Activated naive CD4-positive, alpha-beta T cell (primary cell): ENCODE measurements at places on chromosomes 4 and X.

DNA sequence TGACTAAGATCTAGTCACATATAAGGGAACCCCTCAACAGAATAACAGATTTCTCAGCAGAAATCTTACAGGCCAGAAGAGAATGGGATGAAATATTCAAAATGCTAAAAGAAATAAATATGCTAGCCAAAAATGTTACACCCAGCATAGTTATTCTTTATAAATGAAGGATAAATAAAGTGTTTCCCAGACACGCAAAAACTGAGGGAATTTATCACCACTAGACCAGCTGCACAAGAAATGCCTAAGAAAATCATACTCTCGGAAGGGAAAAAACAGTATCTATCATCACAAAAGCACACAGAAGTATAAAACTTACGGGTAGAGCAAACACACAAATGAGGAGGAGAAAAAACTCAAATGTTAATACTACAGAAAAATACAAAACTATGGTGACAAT, 162.1 kb downstream of the HHIP start:
- no peak for DNase-seq

GRCh38 chrX:18666614-18667013, 5.3 kb downstream of the RS1 start:
- DNase-seq: no peak

DNA sequence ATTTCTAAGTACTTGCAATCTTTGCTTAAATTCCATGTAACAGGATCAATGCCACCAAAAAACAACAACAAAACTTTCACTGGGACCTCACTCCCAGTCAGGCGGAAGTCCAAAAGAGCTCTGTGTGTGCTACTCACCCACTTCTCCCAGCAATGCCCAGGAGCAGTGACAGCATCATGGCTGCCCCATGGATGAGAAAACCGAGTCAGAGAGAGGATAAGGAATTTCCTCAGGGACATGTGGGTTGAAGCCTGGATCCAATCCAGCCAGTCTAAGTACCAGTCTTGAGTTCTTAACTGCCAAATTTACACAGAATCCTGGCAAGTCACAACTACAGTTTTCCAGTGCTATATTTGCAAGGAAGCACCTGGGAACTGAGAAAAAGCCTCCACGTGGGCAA, 64.5 kb downstream of the STX18 start:
- no peak for DNase-seq

DNA sequence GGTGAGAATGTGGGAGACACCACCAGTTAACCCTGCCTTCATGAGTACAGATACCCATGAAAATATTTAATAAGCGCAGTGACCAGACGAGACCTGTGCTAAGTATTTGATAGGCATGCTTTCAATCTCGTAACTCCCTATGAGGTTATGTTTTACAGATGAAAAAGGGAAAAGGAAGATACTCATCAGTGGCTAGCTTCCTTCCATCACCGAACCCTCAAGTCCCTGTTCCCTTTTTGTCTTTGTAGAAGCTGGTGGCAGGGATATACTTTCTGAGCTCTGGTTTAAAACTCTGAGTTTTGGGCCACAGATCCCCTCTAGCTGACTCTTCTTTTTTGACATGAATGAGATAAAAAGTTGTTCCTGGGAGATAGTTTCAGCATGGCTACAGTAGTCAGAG, 26.3 kb downstream of the AFF1 start:
- DNase-seq: no peak

GRCh38 chr4:121139533-121140222, 24.4 kb downstream of the TNIP3 start:
- no peak for DNase-seq

GRCh38 chr4:109248322-109248900, 54.0 kb downstream of the COL25A1 start:
- no peak for DNase-seq

DNA sequence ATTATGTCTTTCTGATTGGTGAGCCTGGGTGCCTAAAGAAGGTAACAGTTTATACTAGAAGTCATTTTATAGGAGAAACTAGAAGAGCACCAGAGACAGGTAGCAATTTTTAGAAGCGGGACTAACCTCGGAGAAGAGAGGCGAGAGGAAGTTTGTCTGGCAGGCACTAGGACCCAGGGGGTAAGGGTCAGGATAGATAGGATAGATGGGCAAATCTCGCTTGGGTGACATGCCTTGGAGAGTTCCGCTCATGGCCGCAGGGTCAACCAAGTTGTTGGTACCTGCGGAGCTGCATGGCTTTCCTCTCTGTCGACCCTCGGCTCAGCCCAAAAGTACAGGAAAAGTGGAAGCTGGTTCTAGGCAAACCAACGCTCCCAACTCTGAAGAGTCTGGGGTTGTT, 11.3 kb downstream of the PI4K2B start:
- DNase-seq: no peak

- no peak for DNase-seq
Observed at GRCh38 chr4:174222266-174222872, 61.1 kb downstream of the FBXO8 start.

GRCh38 chr4:2743518-2744445, 12.4 kb downstream of the TNIP2 start:
- no peak for DNase-seq

DNA sequence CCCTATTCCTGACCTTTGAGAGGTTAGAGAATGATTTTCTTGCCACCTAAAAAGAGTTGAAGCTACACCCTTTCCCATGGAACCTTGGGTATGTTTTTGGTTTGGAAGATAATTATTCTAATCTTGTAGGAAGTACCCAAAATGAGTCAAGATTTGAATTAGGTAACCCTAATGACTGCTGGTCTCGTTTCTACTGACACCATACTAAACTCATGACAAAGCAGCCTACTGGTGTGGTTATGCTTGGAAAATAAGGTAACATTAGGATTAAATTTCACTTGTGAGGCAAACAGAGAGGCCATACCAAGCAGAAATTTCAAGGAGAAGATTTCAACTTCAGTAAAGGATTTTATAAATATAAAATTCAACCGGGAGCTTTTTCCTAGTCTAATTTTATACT, 107.9 kb downstream of the FBXW7 start:
- DNase-seq: no peak

DNA sequence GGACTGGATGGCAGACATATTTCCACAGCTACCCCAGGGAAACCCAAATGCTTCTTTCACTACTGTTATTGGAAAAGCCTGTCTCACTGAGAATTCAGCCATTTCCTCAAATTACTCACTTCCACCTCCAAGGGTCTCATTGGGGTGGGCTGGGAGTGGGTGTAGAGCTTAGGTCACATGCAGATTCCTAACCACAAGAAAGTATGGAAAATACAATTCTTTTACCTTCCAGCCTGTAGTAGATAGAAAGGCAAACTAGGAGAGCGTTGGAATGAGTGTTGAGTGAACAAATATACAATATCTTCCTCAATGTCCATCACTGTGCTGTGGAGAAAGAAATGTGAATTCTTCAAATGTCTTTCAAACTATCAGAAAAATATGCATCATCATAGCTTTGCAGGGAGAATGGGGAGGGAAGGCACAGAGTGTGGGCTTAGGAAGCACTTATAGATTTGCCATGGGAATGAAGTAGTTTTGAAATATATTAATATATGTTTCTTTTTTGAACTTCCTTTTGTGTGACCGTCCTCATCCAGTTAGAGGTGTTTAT, 245.3 kb upstream of the JADE1 start:
- no peak for DNase-seq

DNA sequence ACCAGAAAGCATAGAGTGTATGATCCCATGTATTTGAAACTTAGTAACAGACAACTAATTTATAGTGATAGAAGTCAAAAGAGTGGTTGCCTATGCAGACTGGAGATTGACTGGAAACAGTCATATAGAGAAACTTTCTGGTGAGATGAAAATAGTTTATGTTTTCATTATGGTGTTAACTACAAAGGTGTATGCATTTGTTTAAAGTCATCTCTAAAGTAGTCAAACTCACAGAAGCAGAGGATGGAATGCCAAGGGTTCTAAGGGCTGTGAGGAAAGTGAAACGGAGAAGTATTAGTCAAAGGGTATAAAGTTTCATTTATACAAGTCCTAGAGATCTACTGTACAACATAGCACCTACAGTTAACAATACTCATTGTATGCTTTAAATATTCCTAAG, 45.8 kb downstream of the ENOX2 start:
- DNase-seq: no peak

- no peak for DNase-seq
Observed at GRCh38 chrX:29941287-29941686, 274.1 kb upstream of the MAGEB2 start.

- no peak for DNase-seq
Observed at GRCh38 chr4:74159143-74159709, 1.3 kb downstream of the MTHFD2L start.

DNA sequence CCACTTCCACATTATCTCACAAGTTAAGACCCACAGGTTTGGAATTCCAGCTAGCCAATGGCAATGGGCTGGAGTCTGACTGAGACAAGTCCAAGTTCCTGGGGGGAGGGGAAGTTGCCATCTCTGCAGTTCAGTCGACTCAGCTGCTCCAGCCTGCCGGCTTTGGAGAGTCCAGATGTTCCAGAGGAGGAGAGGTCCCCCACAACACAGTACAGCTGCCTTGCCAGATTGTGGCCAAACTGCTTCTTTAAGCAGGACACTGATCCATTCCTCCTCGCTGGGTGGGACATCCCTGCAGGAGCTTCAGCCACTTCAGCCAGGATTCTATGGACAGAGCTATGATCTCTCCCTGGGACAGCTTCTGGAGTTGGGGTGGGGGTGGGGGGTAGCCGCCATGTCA, 199.2 kb downstream of the EDA start:
- DNase-seq: no peak

DNA sequence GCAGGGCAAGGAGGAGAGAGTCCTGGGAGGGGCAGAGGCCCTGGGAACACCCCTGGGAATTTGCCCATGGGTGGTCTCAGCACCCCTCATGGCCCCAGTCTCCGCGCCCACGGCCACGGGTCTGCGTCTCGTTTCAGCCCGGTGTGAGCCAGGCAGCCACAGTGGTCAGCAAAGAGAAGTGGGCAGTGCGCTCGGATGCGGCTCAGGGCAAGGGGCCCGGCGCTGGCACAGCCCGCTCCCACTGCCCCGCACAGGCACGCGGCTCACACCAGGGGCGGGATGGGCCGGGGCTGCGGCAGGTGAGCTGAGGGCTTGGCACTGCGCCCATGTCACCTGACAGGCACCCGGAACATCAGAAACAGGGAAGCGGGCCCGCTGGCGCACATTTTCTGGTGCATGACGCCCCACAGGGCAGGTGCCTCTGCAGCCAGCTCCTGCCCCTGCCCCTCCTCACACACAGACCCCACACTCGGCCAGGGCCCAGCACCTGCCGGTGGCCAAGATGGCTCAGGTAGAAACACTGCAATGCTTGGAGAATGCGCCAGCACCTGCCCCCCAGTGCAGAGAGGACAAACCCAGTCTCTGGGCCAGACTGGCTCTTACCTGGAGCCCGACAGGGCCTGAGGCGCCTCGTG, 41.9 kb upstream of the MXD4 start:
- DNase-seq: no peak

- no peak for DNase-seq
Observed at GRCh38 chrX:56618323-56618722, 54.9 kb downstream of the UBQLN2 start.

GRCh38 chr4:77821775-77822174, 2.6 kb upstream of the CNOT6L start:
- no peak for DNase-seq

DNA sequence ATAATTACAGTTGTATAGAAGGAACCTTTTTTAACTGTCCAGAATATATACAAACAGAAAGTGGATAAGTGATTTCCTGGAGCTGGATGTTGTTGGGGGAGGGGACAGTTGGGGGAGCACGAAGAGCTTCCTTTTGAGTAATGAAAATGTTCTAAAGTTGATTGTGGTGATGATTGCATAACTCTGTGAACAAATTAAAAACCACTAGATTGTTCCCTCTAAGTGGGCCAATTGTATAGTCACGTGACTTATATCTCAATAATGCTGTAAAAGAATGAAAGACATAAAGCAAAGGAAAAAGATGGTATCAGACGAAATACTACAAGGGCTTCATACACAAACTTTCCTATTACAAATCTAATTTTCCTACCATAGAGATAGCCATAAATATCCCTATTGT, 2.7 kb downstream of the CT55 start:
- no peak for DNase-seq

DNA sequence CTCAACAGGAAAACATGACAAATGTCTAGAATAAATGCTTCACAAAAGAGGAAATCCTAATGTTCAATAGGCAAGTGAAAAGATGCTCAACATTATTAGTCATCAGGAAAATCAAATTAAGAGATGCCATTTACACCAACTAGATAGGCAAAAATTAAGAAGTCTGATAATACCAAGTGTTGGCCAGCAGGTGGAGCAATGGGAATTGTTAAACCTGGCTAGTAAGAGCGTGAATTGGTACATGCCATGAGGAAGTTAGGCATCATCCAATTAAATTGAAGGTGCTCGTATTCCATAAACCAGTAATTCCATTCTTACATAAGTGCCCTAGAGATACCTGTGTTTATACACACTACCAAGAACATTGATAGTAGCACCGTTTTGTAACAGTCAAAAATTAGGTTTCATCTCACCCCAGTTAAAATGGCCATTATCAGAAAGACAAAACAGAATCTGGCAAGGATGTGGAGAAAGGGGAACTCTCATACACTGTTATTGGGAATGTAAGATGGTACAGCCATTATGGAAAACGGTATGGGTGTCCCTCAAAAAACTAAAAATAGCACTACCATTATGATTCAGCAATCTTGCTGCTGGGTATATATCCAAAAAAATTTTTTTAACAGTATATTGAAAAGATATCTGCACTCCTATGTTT, 14.0 kb upstream of the ZCCHC18 start:
- DNase-seq: peak; percentile 6

DNA sequence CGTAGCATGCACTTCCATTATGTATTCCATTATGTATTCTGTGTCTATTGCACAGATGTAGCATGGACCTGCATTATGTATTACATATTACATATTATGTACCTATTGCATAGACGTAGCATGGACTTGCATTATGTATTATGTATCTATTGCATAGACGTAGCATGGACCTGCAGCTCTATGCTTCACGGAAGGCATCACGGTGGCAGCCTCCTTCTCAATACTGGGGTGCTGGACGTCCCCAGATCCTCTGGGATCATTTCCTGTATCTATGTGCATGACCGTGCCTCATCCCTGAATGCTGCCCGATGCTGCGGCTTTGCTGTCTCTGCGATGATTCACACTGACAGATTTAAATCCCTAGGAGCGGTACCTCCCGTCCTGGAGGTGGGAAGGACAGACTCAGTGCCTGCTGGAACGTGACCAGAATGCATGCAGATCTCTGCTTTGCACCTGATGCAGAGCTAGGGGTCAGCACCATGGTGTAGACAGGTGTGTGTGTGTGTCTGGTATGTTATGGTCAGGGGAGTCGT, 317.5 kb downstream of the DHRSX start:
- DNase-seq: no peak
